HEK293T (cell line): ENCODE measurements at places on chromosomes 4 and X.
A peak's percentile ranks its signal among the peaks of the same experiment; 100 is the strongest.

DNA sequence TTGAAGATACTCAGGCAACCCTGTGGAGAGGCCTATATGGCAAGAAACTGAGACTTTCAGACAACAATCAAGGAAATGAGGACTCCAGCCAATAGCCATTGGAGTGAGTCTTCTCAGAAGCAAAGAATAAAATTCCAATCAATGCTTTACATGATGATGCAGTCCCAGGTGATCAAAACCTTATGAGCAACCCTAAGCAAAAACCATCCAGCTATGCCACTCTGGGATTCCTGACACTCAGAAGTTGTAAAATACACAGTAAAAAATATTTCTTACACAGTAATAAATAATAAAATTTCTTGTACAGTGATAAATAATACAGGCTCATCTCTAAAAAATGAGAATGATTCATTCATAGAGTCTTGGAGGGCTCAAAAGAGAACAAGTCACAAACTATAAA lies 150.6 kb downstream of the IL15 start:
- no peak for DNase-seq

DNA sequence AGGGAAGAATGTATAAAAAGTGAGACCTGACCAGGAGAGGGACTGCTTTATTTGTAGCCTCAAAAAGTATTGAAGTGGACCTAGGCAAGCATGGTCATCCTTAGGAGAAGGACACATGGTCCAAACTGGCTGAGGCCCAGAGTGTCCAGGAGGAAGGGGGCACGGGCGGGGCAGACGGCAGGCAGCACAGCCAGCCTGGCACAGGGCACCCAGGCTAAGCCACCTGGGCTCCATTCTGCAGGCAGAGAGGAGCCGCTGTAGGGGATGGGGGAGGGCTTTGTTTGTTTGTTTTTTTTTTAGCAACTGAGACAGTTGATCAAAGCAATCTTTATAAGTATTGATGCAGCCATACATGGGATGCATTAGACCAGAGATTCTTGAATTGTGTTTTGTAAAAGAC lies 188.6 kb downstream of the PRDM5 start:
- no peak for DNase-seq

GRCh38 chr4:87697272-87697671 lies 47.2 kb downstream of the DMP1 start:
- no peak for DNase-seq

- DNase-seq: peak; percentile 69
Observed at GRCh38 chrX:103376118-103376978, at the start of gene BEX3. Gene BEX3 (plus strand): TSS chrX:103376538. CDS start chrX:103377522, 984 bp downstream.

DNA sequence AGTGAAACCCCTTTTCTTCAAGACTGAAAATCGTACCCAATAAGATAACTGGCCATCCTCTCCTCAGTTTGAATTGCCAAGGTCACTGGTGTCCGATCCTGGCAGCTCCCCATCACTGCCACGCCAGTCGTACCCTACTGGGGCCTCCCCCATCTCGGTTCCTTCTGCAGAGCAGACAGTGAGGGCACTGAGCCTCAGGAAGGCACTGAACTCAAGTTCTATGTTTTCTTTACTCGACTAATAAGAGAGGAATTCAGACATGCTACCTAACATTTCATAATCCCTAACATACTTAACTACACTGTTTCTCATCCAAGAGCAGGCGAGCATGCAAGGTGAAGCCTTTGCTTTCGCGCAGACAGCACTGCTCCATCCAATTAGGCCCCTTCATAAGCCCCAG lies 23.4 kb downstream of the ZFYVE28 start:
- no peak for DNase-seq

GRCh38 chrX:54246866-54247265 lies 63.8 kb upstream of the FAM120C start:
- no peak for DNase-seq

- no peak for DNase-seq
Observed at GRCh38 chr4:23245203-23245832, 552.6 kb downstream of the GBA3 start.

GRCh38 chr4:117063961-117064696 lies 21.2 kb downstream of the TRAM1L1 start:
- DNase-seq: no peak

DNA sequence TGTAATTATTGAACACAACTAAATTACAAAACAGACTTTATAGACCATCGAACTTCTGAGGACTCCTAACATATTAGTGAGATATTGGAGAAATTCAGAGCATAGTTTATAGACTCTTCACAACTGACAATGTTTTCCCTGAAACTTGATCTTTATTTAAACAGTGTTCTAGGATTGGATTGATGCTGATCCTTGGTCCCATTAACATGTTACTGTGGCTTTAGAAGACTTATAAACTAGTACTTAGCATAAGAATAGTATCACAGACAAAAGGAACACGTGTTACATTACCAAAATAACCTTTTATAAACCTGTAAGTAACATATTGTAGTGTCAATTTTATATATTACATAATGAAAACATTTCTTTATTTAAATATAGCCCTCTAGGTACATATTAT lies 689.6 kb downstream of the CCSER1 start:
- no peak for DNase-seq

DNA sequence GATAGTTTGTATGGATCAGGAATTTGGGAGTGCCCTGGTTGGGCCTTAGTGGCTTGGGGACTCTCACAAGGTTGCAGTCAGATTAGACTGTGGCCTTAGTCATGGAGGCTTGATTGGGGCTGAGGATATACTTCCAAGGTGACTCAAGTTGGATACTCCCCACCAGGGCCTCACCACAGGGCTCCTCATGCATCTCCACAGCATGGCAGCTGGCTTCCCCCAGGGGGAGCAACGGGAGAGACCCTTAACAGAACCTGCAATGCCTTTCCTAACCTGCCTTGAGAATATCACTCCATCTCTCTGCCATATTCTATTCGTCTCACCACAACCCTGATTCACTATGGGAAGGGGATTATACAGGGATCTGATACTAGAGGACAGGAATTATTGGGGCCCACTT lies 161.9 kb downstream of the RELL1 start:
- no peak for DNase-seq

- no peak for DNase-seq
Observed at GRCh38 chrX:46325312-46325877, 219.8 kb downstream of the ZNF674 start.

GRCh38 chr4:97987019-97987648 lies 156.1 kb downstream of the STPG2 start:
- DNase-seq: peak; percentile 23

GRCh38 chr4:181766061-181766548 lies 477.1 kb upstream of the TENM3 start:
- no peak for DNase-seq
